Endothelial cell (in vitro differentiated cells): ENCODE measurements at places on chromosomes 2 and 18.

DNA sequence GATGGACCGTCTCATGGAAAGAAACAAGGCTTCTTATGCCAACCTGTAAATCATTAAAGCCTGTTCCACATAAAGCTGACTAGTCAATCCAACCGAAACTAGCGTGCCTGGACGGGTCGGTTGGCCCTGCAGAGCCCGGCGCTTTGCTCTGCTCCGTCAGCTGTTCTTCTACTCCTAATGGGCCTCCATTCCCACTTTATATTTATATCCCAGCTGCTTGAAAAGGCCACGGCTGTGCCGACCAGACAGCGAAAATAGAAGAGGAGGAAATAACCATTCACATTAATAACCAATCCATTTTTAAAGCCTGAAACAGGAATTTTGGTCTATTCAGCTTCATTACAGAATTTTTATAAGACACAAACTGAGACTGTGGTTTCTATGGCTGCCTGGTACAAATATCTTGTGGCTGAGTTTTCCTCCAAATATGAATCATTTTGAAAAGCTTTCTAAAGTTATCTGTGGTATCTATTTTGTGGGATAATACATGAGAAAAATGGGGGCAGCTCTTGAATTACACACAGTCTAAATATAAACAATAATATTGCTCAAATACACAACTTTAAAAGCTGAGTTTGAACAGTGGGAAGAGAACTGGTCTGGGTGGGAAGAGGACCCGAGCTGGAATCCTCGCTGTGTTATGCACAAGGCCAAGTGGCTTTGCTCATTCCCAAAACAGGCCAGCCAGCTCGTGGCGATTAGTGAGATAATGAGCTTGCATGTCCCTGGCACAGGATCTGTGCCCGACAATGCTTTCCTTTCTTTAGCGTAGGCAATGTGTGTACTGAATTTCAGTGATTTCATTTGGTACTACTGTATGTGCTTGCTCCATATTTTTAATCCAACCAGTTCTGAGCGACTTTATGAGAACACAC is 10.5 kb upstream of the FAM124B start:
- no peak for DNase-seq

GRCh38 chr2:180717588-180717987 is 262.8 kb upstream of the UBE2E3 start:
- DNase-seq: no peak

DNA sequence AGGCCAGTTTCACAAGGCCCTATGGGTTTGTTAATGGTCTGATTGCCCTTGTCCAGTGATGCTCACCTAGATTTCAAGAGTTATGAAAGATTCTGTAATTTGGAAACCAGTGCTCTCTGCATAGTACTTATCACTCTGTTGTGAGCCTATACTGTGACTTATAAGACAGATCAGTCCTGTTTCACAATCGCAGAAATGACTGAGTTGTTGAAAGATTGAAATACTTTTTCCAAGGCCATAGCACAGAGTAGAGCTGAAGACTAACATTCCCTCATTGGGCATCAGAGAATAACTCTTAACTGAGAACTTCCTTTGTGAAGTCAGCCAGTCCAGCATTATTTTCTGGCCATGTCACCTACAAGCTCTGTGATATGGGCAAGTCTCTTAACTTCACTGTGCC is 44.0 kb downstream of the CCDC85A start:
- DNase-seq: no peak

DNA sequence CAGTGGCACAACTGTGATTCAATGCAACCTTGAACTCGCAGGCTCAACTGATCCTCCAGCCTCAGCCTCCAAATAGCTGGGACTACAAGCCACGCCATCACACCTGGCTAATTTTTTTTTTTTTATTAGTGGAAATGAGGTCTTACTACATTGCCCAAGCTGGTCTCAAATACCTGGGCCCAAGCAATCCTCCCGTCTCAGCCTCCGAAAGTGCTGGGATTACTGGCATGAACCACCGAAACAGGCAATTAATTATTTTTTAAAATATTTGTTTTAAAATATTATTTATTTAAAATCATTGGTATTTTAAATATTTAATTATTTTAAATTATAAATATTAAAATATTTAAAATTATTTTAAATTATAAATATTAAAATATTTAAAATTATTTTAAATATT is 24.5 kb downstream of the SRBD1 start:
- no peak for DNase-seq

DNA sequence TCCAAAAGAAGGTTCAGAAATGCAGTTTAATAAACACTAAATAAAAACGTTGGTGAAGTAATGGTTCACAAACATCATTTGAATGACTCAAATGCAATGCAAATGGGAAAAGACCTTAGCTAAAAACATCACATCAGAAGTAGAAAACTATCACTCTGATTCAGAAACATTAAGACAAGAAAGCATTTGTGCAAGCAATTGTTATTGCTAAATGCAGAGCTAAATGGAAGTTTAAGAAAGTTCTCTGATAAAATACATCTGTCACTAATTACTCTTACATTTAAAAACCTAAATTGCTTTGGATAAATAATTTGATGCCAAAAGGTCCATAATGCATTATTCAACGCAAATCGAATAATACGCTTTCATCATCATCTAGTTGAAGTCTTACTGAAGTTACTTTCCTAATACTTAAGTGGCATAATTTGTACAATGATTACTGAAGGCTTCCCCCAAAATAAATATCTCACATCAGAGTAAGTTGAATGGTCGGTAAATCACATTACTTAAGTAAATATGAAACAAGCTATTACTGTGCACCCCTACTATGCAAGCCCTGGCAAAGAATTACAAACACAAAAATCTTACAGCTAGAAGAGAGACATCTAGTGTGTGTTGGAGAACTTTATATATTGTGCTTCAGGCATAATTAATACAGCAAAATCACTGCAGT is 105.7 kb upstream of the KCTD1 start:
- no peak for DNase-seq

GRCh38 chr2:188813315-188813714 is 160.9 kb upstream of the COL3A1 start:
- DNase-seq: no peak
